ENCODE measurements at places on chromosomes 12 and 14.

- no peak for DNase-seq
These were observed 331.5 kb downstream of the LRIG3 start for GRCh38 chr12:58588770-58589169.

- DNase-seq, result peak; percentile 56
These were observed 37.0 kb downstream of the RASAL1 start for GRCh38 chr12:113098441-113099028.

DNA sequence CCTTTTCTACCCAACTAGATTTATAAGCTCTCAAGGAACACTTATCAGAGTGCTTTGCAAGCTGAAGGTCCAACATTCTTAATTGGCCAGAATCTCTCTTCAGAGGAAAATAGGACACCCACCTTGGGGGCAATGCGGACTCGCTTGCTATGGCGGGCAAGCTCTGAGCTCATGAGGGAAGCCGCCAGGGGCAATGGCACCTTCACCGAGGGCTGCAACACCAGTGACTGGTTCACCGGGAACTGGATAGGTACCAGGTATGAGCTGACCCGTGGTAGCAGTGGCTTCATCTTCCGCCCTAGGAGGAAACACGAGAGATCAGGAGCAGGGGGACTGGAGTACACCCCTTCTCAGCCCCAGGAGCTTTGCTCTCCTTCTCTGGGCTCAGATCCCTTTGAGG is 7.4 kb upstream of the TEX52 start:
- DNase-seq, result no peak

GRCh38 chr14:103730490-103731035 is 15.0 kb downstream of the ZFYVE21 start:
- no peak for DNase-seq
